Uterus (tissue), 4 donors: ENCODE measurements at places on chromosomes 11 and 22.

GRCh38 chr22:24583221-24584165 lies 9.4 kb downstream of the LRRC75B start:
- no peak for DNase-seq

- no peak for DNase-seq
Observed at GRCh38 chr11:127205688-127206217, 205.2 kb upstream of the KIRREL3 start.

DNA sequence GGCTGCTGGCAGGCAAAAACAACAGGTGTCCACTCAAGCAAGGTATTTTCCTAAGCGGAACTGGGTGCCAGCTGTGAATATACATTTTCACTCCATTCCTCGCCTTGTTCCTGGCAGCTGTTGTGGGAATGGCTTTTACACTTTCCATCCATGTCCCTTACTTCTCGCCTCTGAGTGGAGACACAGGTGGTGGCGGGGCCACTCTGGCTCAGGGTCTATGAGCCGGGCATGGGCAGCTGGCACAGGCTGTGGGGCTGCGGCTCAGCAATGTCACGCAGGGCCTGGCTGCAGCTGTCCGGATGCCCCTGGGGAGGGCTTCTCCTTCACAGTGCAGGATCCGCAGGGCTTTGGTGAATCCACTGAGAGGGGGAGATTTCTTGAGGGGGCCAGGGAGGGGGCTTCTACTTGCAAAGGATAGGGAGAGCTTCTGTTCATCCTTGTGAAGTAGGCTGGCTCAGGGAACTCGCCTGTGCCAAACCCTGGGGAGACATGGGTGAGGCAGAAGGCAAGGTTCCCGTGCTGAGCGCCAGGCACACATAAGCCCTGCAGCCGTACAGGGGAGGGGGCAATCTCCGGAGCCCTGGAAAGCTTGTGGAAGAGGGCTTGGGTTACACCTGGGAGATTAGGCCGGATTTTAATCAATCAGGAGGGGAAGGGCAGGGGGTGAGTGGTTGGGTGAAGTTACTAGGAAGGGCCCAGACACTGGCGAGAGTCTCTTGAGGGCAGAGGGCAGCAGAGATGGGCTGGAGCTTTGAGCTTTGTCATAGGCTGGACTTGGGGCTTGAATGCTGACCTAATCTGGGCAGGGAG lies 45.7 kb downstream of the KCNQ1OT1 start:
- no peak for DNase-seq

GRCh38 chr11:79185351-79185750 lies 255.5 kb downstream of the TENM4 start:
- no peak for DNase-seq

- DNase-seq = no peak
Observed at GRCh38 chr11:47495856-47496217, 46.9 kb upstream of the RAPSN start.

DNA sequence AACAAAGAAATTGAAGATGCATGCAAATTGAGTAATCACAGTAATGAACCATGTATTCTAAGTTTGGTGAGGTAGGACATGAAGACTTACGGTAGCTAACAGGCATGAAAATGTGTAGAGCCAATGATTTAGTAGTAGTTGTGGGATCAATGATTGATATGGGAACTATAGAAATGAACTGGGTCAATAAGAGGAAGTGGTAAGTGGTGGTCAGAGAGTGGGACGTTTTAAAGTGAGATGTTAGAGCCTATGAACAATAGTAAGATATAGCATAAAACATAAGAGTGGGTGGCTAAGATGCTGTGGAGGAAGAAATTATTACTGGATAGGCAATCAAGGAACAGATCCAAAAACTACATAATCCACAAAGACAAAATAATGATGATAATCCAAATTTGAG lies 45.0 kb downstream of the DLG2 start:
- no peak for DNase-seq

- DNase-seq = no peak
Observed at GRCh38 chr11:103453915-103454709, 344.9 kb downstream of the DYNC2H1 start.

GRCh38 chr22:42353883-42354727 lies 78.1 kb downstream of the NFAM1 start:
- DNase-seq = no peak

DNA sequence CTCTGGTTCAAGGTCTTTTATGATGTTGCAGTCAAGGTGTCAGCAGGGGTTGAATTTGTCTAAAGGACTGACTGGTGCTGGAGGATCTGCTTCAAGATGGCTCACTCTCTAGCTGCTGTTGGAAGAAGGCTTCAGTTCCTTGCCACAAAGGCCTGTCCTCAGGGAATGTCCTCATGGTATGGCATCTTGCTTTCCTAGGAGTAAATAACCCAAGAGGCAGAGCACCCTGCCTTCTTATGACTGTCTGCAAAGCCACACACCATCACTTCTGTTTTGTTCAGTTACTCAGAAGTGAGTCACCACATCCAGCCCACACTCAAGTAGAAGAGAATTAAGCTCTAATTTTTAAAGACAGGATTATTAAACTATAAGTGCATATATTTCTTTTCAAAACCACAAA lies 45.2 kb downstream of the PLAAT5 start:
- DNase-seq = no peak

GRCh38 chr11:7974668-7975067 lies 9.4 kb upstream of the NLRP10 start:
- no peak for DNase-seq

GRCh38 chr11:131591051-131591461 lies 220.6 kb downstream of the NTM start:
- DNase-seq = no peak

GRCh38 chr11:78560153-78560552 lies 14.5 kb downstream of the NARS2 start:
- DNase-seq = no peak

GRCh38 chr11:115238086-115238485 lies 266.1 kb downstream of the CADM1 start:
- no peak for DNase-seq

DNA sequence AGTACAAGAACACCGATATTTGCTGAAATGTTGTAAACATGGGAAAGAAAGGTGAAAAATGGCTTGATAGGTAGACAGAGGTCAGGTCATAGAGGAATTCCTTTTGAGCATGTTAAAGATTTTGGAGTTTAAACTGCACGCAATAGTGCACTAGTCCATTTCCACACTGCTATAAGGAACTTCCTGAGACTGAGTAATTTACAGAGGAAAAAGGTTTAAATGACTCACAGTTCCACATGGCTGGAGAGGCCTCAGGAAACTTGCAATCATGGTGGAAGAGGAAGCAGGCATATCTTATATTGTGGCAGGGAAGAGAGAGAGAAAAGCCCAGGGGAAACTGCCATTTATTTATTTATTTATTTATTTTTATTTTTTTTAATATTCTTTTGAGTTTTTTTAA lies 5.0 kb downstream of the OR10A5 start:
- no peak for DNase-seq

- peak; percentile 62 for DNase-seq
Observed at GRCh38 chr22:24420072-24420976, 7.1 kb upstream of the ADORA2A start.

GRCh38 chr11:121554552-121554951 lies 101.8 kb upstream of the SORL1-AS1 start:
- no peak for DNase-seq

- no peak for DNase-seq
Observed at GRCh38 chr11:257766-258493, 20.3 kb upstream of the NLRP6 start.

- no peak for DNase-seq
Observed at GRCh38 chr11:1341928-1342524, 32.6 kb upstream of the TOLLIP start.
